GM23248 (cell line): ENCODE measurements at places on chromosomes 2 and 18.

GRCh38 chr2:62415019-62415431 is 91.0 kb downstream of the TMEM17 start:
- no peak for DNase-seq

GRCh38 chr18:78698914-78699313 is 280.7 kb upstream of the SALL3 start:
- no peak for DNase-seq

DNA sequence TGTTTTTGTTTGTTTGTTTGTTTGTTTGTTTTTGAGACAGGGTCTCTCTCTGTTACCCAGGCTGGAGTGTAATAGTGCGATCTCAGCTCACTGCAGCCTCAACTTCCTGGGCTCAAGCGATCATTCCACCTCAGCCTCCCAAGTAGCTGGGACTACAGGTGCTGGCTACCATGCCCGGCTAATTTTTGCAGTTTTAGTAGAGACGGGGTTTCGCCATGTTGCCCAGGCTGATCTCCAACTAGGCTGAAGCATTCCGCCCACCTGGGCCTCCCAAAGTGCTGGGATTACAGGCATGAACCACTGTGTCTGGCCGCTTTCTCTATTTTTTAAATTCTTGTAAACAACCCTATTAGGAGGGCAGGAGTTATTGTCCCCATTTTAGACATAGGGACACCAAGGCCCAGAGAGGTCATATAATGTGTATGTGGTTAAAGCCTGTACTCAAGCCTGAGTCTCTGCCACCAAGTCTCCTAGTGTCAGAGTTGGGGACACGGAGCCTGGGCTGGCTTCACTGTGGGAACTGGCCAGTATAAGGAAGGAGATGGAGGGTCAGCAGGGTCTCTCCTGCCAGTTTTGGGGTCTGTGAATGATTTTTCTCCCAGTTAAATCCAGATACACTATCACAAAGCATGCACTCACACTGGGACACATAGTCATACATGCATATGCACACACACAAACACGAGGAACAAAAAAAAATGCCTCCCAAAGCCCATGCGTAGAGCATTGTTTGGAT is 27.5 kb upstream of the MCFD2 start:
- DNase-seq, result peak; percentile 16

DNA sequence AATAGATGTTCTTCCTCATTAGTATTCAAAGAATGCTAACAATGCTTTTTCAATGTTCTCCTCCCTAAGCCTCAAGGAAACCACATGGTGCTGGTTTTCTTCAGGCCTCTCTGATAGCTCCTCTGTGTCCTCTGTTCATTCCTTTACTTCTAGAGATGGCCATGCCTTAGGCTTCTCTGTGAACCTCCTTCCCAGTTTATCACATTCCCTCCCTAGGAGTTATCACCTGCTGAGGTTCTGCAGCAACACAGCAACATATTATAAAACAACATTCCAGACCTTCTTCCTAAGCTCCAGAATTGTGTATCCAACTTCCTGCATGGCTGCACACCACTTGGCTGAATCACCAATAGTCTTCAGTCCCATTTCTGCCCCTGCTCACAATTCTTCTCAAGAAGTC is 325.5 kb downstream of the IRS1 start:
- DNase-seq, result no peak

DNA sequence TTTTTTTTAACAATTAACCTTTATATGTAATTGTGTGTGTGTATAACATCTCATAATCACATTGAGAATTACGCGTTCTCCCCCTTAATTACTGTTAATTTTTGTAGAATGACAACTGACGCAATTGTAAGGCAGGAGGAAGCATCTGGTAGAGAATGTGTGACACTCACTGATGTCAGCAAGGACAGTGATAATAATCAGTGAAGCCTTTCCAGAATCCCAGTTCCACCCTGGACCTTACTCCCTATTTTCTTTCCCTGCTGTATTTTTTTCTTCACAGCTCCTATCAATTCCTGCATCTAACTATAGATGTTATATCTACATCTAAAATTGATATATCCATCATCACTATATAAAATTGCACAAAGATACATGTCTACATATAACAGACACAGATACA is 16.1 kb upstream of the STRN start:
- DNase-seq, result no peak

GRCh38 chr2:74735564-74735963 is 81.5 kb downstream of the SEMA4F start:
- DNase-seq, result peak; percentile 27

DNA sequence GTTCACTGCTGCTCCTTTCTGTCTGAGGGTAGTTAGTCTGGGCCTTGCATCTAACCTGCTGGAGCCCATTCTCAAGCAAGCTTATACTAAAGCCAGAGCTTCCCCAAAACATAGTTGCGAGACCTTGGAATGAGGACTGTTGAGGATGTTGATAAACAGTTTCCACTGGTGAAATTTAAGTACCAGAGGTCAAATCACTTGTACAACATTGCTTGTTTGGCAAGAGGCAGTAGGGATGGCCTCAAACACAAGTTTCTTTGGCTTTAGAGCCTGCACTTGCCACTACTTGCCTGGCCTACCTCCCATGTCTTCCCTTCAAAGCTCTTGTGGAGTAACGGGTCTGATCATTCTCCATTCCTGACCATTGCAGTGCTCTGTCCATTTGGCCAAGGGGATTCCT is 262.7 kb downstream of the FHOD3 start:
- DNase-seq, result no peak

GRCh38 chr18:42860548-42860947 is 254.9 kb downstream of the RIT2 start:
- no peak for DNase-seq

DNA sequence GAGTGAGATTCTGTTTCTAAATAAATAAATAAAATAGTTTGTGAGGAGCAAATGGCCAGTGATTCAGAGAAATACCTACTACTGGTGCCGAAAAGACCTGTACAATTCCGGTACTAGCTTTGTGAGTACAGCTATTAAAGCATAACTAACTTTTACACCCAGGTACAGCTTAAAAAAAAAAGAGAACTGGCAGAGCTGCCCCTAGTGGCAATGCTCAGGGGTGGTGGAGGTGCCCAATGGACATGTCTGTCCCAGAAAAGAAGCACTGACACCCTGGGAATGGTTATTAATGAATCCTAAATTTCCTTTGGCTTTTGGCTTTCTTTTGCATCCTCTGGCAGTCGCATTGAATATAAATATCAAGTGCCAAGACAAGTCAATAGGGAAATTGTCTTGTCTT is 87.0 kb downstream of the LIPG start:
- no peak for DNase-seq
